ENCODE measurements at places on chromosomes 4 and X. TPM values are rescaled to one million over a fixed set of nuclear protein-coding genes. Genes with fewer than 3 reads are reported as not detected.

Gene CXCL8
- 23.3 TPM for total RNA-seq

Gene SH3RF1
- total RNA-seq = 34.4 TPM

Gene CFAP99
- total RNA-seq = 0.13 TPM

Gene DCAF12L1
- not detected for total RNA-seq

Gene RAB9A
- 25.9 TPM for total RNA-seq

Gene GLA
- total RNA-seq = 23.0 TPM

Gene SERTM2
- not detected for total RNA-seq

Gene TLL1
- 0.10 TPM for total RNA-seq

Gene CSTF2
- 15.5 TPM for total RNA-seq

Gene RAI2
- total RNA-seq = 2.0 TPM

Gene RPS6KA6
- 2.3 TPM for total RNA-seq

Gene ADAMTS3
- total RNA-seq = 3.8 TPM

Gene SLC39A8
- total RNA-seq = 3.1 TPM

Gene TSPAN7
- 0.39 TPM for total RNA-seq

Gene ADGRL3
- total RNA-seq = 0.56 TPM

Gene ITGB1BP2
- total RNA-seq = 3.4 TPM

Gene ASB9
- total RNA-seq = 0.36 TPM

Gene ANK2
- 132 TPM for total RNA-seq

Gene ARR3
- total RNA-seq = not detected

Gene TRPC3
- total RNA-seq = 0.78 TPM

Measured in smooth muscle cell of the pulmonary artery (primary cell).